Fibroblast of villous mesenchyme (primary cell): ENCODE measurements at places on chromosomes 7 and 10. TPM values are rescaled to one million over a fixed set of nuclear protein-coding genes. Genes with fewer than 3 reads are reported as not detected.

The TMEM229A gene
- total RNA-seq: not detected in 2 replicates

The UFSP1 gene
- total RNA-seq: 5.6 and 7.1 TPM in 2 replicates

The MYH16 gene
- total RNA-seq: not detected in 2 replicates

The H2BK1 gene
- not detected in 2 replicates for total RNA-seq

The TMEM273 gene
- total RNA-seq: not detected in 2 replicates

The MYL7 gene
- total RNA-seq: 0.43 TPM in 1 of 2 replicates, not detected in the other
